ENCODE measurements at places on chromosomes 1 and 21.

GRCh38 chr21:38905752-38906151 is 100.0 kb downstream of the ETS2 start:
- no peak for DNase-seq

DNA sequence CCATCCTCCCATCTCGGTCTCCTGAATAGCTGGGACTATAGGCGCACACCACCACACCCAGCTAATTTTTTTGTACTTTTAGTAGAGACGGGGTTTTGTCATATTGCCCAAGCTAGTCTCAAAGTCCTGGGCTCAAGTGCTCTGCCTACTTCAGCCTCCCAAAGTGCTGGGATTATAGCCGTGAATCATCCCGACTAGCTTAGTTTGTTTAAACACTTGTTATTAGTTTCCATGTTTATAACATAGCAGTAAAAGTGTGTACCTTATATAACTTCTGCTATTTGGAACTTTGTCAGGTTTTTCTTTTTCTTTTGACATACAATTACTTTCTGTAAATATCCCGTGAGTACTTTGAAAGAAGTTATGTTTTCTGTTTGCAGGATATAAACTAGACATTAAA is 60.6 kb upstream of the C1orf21 start:
- DNase-seq, result no peak

GRCh38 chr1:240539769-240540414 is 72.1 kb downstream of the GREM2 start:
- DNase-seq, result no peak

GRCh38 chr1:83791821-83792437 is 207.0 kb downstream of the TTLL7 start:
- no peak for DNase-seq

GRCh38 chr1:35929730-35930592 is 944 bp upstream of the AGO3 start:
- DNase-seq, result peak; percentile 75

DNA sequence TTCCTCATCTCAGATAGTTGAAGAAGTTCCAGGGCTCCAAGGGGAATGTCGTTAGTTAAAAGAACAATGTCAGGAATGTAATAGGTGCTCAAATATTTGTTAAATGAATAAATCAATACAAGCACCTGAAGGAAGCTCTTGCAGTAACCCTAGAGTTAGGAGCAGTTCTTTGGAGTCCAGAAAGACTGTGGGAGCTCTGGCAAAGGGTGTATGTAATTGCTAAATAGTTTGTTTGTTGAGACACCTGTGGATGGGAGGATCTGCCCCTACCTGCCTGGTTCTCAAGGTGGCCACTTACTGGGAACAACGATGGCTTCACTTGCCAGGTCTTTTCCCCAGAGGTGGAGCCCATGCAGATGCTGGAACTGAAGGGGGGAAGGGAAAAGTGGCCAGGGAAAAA is 27.5 kb upstream of the JUN start:
- no peak for DNase-seq

DNA sequence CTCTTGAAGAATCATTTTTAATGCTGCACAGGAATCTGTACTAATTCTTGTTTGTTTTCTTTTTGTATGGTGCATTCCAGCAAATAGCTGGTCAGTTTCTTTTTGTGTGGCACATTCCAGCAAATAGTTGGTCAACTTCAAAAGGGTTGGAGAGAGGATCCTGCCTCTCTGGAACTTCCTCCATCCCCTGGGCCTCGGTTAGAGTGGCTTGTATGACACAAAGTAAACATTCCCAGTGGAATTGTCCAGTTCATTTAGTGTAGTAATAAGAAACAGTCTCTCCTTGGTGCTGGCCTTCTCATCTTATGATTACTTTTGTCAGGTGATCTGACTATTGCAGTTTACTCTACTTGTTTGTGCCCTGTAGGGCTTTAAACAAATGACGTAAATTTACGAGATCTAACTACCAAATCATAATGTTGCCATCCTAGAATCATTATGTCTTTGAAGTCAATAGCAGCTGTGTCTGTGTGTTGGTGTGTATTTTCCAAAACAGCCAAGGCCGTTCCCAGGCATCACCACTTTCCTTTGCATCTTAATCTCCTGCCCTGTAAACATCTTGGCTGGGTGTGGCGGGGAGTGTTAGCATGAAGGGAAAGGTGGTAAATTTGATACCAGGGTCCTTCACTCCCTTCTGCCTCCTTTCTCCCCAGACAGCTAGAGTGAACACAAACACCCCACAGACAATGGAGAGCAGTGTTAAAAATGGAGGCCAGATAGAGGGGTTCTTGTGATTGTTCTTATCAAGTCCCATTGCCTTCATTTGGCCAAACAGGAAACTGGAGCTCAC is 77.9 kb downstream of the CDC7 start:
- no peak for DNase-seq

GRCh38 chr1:233299450-233299849 is 3.9 kb upstream of the PCNX2 start:
- no peak for DNase-seq

- no peak for DNase-seq
Measured at GRCh38 chr21:45417951-45418300, 13.0 kb downstream of the COL18A1 start.
